ENCODE measurements at places on chromosomes 16 and 17.

GRCh38 chr17:21076242-21076641 lies 33.4 kb upstream of the USP22 start:
- DNase-seq: no peak

GRCh38 chr16:79874391-79874790 lies 273.9 kb upstream of the MAF start:
- DNase-seq: peak; percentile 12

- DNase-seq: peak; percentile 23
Observed at GRCh38 chr16:73713778-73714495, 582.7 kb upstream of the PSMD7 start.

GRCh38 chr17:77555121-77555591 lies 403.3 kb upstream of the TNRC6C start:
- no peak for DNase-seq

- no peak for DNase-seq
Observed at GRCh38 chr17:14747603-14747950, 446.7 kb downstream of the HS3ST3B1 start.

- no peak for DNase-seq
Observed at GRCh38 chr17:75348386-75349012, 57.0 kb downstream of the GRB2 start.

DNA sequence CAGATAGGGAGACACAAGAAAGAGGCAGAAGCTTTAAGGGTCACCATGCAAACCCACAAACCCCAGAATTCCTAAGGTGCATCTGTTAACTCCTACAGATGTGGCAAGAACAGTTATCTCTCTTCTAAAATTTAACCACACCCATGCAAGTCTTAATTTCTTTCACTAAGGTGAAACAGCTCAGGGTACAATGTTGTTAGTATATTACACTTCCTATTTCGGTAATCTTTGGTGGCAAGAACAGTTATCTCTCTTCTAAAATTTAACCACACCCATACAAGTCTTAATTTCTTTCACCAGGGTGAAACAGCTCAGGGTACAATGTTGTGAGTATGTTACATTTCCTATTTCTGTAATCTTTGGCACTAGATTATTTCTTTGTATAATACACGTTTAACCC lies 6.6 kb downstream of the CCL23 start:
- no peak for DNase-seq

DNA sequence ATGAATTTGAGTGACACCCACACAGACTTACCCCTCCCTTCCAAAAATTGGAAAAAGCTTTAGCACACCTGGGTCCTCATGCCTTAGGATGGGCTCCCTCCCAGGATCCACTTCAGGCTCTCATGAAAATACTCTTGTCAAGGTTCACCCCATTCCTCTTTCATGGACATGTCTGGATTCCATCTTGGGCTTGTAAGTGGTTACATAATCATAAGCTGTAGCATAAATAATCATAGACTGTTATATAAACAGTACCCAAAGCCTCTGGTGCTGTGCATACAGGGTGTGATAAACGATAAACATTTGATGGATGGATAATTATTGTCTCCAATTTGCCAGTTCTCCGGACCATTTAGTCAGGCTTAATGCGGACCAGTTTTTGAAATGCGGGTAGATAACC lies 53.7 kb upstream of the TEKT3 start:
- no peak for DNase-seq

DNA sequence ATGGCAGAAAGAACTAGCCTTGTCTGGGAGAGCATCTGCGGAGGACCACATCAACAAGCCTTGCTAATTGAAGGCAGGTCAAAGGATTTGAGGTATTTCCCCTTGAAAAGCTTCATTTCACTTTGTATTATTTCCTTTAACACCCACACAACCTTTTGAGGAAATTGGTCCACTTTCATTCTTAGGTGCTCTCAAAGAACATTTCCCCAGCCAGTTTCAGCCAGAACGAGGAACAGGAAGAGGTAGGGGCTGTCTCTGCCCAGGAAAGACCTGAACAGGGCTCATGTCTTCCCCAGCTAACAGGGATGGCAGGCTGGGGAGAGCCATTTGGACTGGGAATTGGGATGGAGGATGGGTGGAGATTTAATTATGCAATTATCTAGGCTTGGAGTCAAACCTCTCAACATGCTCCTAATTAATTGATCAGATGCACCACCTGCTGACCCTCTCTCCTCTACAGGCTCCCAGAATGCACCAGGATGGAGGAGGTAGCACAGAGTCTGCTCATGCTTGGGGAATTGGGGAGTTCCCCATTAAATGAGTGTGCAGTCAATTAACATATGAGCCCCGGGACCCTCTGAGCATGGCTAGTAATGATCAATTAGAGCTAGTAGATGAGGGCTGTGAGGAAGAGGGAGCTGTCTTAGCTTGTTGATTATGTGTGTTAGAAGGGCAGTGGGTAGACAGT lies 84.6 kb downstream of the GP2 start:
- DNase-seq: no peak

DNA sequence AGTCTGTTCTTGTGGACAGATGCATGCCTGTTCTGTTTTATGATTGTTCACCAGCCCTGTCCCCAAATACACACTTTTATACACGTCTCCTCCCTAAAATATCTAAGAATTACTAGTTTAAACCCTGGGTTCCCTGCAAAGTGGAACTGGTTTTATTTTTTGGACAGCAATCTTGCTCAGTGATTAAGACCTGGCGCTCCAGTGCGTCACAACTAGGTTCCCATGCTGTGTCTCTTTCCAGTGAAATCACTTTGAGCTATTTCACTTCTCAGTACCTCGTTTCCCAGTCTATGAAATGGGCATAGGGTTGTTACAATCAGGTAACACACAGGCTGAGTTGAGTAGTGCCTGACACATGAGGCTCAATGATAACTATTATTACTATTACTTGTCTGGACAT lies 1.1 kb downstream of the CEP20 start:
- DNase-seq: no peak

DNA sequence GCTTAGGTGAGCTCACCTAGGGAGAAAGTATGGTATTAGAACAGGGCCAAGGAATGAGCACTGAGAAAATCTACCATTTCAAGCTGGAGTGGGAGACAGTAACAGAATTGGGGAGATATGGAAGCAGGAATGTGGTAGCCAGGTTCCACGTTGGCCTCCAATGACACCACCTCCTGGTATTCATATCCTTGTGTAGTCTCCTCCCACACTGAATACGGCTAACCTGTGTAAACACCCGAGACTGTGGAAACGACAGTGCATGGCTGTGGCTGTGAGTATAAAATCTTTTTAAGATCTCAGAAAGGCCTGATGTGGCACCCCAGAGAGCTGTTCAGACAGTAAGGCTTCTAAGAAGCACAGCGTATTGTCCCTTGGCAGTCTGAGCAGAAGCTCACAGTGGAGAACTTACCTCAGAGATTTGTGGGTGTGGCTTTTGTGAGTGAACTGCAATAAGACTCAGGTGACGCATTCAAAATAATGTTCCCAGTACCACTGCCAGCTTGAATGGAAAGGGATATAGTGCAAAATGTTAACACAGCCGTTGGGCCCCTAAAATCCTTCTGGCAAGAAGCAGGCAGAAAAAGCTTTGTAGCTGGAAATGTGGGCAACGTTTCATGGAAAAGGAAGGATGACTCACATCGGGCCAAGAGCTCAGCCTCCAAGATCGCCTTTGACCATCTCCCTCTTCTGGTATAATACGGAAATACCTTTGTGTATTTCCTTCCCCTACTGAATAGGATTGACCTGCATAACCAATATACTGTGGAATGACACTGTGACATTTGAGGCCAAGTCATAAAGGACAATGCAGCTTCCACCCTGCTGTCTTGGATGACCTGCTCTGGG lies 14.4 kb downstream of the SDR42E1 start:
- DNase-seq: no peak

- DNase-seq: no peak
Observed at GRCh38 chr17:44037471-44037870, 22.7 kb upstream of the TMEM101 start.

DNA sequence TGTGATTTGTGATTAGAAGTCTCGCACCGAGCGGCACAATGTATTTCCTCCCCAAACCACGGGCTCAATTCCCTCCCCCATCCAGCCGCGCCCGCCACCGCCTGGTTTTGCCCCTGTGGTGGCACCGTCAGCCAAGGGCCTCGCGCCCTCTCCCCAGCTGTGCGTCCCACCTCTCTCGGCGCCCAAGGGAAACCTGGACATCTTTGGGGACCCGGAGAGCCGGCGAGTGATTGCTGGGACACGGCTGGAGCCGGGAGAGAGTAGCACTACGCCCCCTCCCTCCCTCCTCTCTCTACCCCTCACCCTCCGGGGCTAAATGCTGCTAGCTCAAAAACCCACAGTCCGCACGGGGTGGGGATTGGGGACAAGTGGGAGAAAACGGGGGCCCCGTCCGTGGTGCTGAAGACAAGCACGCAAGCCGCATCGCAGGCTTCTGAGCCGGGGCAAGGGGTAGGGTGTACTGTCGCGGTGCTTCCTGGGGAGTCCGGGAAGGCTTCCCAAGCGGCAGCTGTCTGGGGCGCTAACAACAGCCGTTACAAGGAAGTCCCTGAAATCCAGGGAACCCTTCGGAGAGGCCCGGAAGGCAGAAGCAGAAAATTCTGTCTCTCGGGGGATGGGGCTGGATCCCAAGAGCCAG lies 1.4 kb downstream of the CBLN1 start:
- DNase-seq: no peak

DNA sequence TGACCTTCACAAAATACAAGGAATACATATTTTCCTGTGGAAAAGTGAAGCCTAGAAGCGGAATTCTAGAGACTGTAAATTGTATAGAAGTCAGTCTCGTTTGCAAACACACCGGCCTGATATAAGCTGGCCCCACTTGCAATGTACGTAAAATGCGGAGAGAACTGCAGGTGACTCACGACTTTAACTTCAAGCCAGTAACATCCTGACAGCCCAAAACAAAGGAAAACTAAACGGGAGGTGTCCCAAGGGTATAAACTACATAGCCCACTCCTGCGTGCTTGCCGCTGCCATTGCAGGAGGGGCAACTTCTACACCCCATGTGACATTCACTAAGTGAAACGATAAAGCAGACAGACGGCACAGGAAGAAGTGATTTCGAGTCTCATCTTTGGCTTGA lies 101.6 kb downstream of the CYTH1 start:
- DNase-seq: no peak

GRCh38 chr17:36524428-36524876 lies 10.2 kb downstream of the MYO19 start:
- DNase-seq: no peak

DNA sequence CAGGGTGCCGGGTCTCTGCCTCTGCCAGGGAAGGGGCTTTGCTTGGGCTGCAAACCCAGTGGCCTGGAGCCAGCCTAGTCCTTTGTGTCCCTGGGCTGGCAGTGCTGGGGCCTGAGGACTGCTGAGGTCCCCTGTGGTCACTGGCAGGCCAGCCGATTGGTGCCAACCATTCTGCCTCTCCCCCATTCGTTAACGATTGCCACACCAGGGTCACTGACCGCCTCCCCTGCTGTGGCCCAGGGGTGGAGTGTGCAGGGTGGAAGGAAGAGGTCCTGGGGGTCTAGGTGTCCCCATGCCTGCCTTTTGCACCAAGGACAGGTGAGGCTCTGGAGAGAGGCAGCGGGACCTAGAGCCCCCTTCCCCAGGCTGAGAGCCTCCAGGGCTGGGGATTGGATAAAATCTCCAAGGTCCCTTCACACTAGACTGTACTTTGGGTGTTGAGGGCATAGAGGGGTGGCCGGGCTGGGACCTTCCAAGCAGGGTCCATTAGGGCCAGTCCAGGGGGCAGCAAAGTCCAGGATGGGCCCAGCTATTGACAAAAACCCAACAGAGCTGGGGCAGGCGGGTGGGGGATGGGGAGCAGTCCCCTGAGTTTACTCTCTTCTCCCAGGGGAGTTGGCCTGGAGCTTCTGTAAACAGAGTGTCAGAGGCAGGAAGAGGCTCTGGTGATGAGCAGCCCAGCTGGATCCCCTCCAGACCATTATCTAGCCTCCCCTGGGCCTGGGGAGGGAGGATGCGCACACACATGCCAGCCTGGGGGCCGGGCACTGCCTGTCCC lies 1.1 kb downstream of the VASN start:
- DNase-seq: no peak

DNA sequence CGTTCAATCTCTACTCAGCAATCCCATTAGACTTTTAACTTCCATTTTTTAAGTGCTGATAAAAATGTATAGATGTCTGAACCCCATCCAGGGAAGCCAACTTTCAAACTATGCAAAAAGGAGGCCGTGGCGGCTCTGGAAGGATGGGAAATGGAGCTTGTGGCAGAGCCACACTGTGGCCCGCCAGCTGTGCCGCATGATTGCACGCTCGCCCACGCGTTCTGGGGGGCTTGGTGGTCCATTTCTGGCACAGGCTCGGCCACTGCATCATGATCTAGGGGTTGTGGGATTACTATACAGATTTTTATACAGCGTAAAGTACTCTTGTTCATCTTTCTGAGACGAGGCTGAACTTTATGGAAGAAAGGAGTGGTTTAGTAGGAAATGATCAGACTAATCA lies 57.6 kb downstream of the FOXL1 start:
- DNase-seq: no peak

DNA sequence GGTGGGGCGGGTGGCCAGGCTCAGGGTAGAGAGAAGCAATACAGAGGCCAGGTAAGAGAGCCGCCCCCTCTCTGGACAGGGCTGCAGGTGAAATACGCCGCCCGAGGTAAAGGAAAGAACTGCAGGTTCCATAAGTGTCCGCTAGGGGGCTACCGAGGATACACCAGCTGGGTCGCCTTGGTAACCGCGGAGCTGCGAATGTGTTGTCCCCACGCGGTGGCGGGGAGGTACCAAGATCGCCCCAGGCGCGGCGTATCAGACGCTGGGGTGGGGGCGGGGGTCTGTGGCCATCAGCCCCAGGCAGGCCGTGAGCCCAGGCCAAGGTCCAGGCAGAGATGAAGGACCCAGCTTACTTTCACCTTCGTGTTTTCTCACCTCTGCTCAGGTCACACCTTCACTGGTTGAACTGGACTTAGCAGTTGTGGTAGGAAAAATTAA lies 18.4 kb upstream of the ZFP90 start:
- DNase-seq: peak; percentile 90

- DNase-seq: no peak
Observed at GRCh38 chr17:73932216-73932749, 271.2 kb upstream of the RPL38 start.

DNA sequence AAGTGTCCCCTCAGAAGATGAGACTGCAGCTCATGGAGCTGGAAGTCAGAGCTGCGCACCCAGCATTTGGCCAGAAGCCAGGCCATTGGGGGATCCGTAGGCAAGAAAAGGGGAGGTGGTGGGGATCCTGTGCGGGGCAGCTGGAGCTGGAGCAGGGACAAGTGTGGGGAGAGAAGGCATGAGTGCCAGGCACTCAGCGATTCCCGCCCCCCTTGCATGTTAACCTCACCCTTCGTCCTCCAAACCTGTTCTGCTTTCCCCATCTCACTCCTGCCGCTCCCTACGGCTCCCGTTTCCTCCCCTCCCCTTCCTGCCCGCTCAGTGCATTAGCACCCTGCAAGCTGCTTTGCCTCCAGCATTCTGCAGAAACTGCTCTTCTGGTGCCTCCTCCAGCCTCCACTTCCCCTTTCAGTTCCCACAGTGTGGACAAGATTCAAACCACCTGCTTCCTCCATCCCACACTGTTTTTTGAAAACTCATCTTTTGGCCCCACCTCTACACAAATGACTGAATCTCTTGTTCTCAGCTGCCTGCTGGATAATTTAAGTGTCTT lies 5.6 kb downstream of the ALOX15 start:
- peak; percentile 20 for DNase-seq

Measured in transverse colon (tissue), 4 donors.